ENCODE measurements at places on chromosomes 16 and 17.

GRCh38 chr16:14186007-14186794 lies 115.1 kb downstream of the MRTFB start:
- DNase-seq = no peak

GRCh38 chr16:85479972-85480726 lies 133.0 kb upstream of the GSE1 start:
- DNase-seq = no peak

DNA sequence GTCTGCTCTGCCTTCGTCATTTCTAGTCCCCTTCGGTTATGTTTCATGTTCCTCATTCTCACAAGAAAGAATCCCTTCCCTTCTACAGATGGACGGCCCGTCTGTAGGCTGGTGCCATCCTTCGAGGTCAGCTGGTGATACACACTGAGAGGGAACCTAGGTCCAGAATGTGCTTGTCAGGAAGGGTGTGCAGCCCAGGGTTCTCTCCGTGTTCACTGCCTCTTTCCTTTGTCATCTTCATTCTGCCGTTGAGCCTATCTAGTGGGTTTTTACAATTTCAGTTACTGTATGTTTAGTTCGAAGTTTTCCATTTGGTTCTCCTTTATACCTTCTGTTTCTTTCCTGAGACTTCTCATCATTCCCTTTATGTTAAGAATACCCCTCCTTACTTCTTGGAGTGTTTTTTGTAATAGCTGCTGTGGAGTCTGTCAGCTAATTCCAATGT lies 18.9 kb downstream of the KIAA0513 start:
- no peak for DNase-seq

DNA sequence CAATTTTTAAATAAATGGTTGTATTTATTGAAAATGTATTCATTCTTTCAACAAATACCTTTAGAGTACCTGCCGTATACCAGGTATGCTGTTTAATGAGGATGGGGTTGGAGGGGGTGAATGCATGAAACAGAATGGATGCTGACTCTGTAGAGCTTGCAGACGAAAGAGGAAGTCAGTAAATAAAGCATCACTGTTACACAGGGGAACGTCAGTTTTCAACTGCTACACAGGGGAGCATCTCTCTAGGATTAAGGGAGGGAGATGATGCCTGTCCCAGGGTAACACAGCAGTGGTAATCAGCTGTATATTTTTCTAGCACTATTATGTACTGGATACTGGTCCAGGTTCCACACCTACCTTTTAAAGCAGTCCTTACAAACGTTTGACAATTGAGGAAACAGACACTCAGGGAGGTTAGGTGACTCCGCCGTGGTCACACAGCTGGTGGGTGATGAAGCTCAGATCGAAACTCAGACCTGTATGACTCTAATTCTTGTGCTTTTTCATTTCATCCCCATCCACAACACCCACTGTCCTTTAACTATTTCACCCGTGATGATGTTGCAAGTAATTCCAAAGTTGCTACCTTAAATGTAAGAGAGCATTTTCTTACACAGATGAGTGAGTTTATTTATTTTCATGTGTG lies 452.1 kb upstream of the HSBP1 start:
- no peak for DNase-seq

DNA sequence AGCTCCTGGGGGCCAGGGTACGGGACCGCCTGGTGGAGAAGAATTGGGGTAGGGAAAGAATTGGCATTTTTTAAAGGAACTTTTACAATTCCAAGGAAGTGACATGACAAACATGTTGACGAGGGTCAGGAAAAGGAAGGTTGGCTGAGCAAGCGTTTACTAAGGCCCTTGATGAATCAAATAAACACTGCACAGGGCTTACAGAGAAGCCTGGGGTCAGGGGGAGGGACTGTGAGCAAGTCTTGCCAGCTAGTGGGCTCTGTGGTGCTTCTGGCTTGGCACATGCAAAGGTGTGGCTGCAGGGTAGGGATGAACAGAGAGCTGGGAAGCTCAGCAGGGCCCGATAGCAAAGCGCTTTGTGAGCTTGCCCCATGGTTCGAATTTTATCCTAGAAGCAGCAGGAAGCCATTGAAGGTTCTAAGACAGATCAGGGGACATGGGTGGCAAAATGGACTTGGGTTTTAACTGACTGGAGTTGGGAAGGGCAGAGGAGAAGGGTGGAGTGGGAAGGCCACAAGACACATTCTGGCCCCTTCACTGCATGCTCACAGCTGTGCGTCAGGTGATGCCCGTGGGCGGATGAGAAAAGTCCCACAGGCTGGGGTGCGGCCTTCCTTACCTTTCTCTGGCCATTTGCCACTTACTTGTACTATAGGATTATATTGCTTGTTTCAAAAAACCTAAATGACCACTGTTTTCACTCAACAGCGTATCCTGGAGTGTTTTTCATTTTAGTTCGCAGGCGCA lies 117.8 kb downstream of the SOCS1 start:
- no peak for DNase-seq

DNA sequence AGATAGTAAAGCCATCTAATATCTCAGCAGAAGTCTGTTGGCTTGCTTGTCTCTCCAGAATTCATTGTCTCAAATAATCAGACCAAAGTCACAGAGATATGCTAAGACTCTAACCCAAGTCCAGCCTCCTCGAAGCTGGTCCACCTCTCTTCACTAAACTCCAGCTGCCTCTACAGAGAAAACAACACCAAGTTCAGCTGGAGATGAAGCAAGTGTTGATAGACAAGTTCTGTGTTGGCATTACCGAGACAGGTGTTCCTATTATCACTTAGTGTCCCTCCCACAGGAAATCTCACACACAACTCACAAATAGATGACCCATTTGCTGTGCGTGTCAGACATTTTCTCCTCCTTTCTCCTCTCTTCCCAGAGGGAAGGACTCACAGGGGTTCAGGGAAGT lies 164.4 kb upstream of the ANKFN1 start:
- DNase-seq = no peak

- DNase-seq = no peak
Measured at GRCh38 chr16:10180771-10181163, 1.5 kb downstream of the GRIN2A start.

- no peak for DNase-seq
Measured at GRCh38 chr17:45155483-45155882, 6.2 kb upstream of the HEXIM2 start.

GRCh38 chr16:4904108-4904941 lies 32.6 kb downstream of the PPL start:
- no peak for DNase-seq

GRCh38 chr17:951325-952132 lies 28.0 kb downstream of the NXN start:
- no peak for DNase-seq

DNA sequence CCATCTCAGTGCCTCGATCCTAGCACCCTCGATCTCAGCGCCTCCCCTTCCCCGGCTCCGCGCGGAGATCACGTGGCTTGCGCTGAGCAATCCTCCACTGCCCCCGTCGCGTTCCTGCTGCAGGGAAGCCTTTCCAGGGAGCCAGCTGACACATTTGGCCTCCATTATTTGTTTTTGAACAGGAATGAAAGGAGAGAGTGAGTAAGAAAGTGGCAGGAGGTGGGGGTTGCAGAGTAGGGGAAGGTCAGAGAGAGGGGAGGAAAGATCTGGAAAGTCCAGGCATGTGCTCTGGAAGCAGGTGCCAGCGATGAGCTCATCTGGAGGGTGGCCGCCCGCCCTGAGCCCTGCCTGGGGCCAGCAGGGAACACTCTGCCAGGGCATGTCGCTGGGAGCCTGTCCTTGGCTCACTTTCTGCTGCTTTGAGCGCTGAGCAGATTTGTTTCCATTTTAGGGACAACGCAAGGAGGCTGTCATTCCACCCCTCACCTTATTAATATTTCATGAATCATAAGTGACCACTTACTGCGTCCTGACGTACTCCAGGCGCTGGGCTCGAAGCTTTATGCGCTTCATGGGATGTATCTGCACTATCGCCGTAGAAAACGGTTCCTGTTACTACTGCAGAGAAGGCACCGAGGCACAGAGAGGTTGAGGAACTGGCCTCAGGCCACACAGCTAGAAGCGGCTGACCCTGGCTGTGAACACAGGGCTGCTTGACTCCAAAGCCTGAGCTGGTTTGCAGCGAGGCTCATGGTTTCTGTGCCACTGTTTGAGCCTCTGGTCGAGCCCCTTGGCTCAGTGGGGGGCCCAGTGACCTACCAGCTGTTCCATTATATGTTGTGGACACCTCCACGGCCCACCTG lies 283.1 kb downstream of the SEC14L1 start:
- DNase-seq = no peak

- no peak for DNase-seq
Measured at GRCh38 chr17:75237100-75238014, 24.0 kb downstream of the GGA3 start.

DNA sequence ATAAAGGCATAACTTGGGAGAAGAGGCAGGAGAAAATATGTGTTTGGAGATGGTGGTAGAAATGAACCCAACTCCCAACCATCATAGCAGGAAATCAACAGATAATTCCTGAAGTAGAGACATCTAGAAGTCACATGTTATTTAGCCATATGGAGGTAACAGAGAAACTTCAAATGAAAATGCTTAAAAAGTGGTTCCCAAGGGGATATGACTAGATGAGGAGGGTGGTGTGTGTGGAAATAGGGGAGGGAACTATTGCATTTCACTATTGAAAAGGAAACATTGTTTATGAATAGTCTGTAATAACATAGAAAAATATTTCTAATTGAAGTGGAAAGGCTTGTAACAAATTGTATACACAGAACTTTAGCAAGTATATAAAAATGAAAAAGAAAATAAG lies 412.0 kb downstream of the SHISA9 start:
- DNase-seq = no peak

- DNase-seq = no peak
Measured at GRCh38 chr17:15377616-15378015, 36.2 kb upstream of the TEKT3 start.

- DNase-seq = no peak
Measured at GRCh38 chr17:22411185-22411784, 719.0 kb downstream of the KCNJ18 start.

GRCh38 chr17:50847566-50847965 lies 12.2 kb downstream of the WFIKKN2 start:
- DNase-seq = no peak

- no peak for DNase-seq
Measured at GRCh38 chr17:54694287-54694887, 206.3 kb upstream of the TOM1L1 start.

DNA sequence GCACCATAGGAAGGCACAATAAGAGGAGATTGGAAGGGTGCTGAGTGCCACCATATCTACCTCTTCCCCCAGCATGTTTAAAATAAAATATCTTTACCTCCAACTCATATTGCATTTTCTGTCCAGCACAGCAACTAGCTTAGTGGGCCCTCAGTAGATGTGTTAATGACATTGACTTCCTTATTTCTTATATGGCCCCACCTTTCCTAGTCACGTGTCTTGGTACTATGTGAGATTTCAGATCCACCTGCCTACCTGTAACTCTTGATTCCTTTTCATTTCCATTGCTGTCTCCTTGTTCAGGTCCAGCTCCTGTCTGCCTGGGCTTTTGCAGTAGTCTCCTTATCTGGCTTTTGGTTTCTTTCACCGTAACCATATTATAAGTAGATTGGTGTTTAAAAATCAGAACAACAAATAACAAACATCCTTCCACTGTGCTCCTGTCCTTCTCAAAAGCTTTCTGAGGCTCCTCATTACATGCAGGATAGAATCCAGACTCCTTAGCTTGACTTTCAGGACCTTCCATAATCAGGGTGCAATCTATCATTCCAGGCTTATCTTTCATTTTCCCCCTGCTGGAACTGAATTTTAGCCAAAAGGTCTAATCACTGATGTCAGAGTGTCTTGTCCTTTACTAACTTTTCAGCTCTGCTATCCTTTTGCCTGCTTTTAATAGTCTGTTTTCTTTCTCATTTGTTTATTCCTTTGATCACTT lies 71.3 kb downstream of the FTO start:
- DNase-seq = no peak

- no peak for DNase-seq
Measured at GRCh38 chr17:58028578-58028977, 21.5 kb upstream of the SRSF1 start.

DNA sequence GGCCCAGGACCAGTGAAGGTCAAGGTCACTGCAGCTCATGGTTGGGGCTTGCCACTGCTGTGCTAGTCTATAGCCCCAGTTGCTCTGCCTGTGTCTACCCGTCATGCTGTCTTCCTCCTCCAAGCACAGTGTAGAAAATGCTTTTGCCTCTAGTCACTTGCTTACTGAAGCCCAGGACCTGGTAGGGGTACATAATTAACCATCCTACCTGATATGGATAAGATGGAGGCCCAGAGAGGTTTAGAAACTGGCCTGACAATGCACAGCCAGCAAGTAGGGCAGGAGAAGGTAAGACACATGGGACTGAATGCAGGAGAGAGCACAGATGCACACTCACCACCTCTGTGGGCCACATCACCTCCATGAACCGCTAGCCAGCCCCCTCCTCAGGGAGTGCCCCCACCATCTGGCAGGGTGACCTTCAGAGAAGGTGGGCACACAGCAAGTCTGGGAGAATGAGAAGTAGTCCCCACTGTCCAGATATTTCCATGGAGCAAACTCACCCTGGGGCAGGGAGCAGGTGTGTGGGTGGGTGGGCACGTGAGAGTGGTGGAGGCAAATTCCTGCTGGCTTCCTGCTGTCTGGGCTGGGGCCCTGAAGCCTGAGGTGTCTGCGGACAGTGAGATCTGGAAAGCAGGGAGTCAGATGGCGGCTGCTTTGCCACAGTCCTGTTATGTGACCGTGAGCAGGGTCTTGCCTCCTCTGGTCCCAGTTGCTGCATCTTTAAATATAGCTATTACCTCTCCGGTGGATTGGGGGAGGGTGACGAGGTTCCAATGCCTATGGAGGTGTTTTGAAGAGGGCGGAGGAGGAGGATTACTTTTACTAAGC lies 1.0 kb downstream of the CX3CL1 start:
- DNase-seq = no peak

DNA sequence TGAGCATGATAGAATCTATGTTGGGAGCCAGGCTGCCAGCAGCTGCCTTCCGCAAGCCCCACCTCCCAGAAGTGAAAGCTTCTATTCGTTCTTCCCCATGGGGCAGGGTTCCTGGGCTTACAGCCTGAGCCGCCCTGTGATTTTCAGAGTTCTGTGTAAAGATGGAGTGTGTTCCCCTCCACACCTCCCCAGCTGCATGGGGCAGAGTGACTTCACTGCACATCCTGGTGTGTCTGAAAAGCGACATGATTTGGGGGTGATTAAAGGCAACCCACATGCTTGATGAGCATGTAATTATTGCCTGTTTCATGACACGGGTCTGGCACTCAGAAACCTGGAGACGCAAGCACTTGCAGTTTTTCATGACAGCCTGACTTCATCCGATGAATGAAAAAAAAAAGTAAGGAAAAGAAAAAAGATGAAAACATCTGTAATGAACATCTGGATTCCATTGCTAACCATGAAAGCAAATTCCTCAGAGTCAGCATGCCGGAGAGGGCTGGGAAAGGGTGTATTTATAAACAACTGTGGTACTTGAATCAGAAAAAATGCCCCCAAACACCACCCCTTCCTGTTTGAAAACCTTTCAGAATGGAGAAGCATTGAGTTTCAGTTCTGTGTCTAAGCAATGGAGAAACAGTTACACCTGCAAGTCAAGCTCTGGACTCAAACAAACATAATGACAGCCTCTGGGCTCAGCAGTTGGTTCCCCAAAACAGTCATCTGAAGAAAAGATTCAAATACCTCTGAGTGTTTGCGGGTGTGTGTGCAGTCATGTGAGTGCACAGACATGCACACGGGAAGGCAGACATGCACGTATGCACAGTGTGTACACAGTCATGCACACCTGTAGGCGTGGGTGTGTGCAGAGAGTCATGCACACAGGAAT lies 266.0 kb downstream of the ENGASE start:
- DNase-seq = no peak
